ENCODE measurements at places on chromosomes 5 and 9. TPM values are rescaled to one million over a fixed set of nuclear protein-coding genes. Genes with fewer than 3 reads are reported as not detected.

DNA sequence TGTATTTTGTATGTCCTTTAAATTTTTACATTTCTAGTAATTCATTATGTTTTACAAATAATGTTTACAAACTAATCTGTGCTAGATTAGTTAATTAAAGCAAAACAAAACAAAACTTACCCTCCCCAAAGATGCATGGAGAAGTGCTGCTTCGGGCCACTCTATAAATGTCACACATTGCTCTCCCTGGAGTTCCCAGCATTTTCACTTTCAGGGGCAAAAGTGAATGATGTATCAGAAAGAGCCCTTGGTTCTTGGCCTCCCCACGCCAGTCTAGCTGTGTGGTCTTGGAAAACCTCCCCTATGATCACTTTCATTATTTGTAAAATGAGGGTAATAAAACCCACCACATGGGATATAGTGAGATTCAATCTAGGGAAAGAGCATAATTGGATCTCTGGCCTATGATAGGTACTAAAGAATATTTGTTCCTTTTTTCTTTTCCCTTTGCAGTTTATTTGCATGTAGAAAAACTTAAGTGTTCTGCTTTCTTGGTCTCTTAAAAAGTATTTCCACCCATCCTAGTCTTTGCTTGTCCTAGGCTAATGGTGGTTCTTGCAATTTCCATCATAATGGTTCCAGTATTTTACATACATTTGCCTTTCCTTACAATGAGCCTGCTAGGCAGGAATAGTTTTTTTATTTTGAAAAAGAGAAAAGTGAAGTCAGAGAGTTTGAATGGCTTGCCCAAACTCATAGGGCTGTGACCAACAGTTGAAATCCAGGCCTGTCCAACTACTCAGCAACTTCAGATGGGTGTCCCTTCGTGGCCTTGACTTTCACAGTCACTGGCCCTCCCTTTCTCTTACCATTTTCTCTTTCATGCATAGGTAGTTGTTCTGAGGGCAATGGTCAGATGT lies 184.5 kb upstream of the KLF4 start:
- DNase-seq, result no peak

The GNA14 gene
- 2.5 TPM for total RNA-seq

- no peak for DNase-seq
These were observed 94.6 kb upstream of the RANBP6 start for GRCh38 chr9:6109986-6110385.

DNA sequence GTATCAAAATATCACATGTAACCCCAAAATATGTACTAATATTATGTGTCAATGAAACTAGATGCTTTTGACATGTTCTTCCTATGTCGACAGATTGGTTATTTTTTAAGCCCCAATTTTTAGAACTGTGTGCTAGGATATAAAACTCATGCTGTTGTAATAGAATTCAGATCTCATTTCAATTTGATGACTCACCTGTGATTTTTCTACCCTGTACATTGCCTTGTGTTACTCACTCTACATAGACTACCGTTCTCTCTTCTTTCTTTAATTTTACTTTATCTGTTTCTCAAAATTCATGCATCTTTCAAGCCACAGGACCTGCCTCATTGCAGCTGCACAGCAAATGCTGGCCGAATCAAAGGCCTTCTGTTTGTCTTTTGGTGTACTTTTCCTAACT lies 284.5 kb downstream of the MAT2B start:
- no peak for DNase-seq

DNA sequence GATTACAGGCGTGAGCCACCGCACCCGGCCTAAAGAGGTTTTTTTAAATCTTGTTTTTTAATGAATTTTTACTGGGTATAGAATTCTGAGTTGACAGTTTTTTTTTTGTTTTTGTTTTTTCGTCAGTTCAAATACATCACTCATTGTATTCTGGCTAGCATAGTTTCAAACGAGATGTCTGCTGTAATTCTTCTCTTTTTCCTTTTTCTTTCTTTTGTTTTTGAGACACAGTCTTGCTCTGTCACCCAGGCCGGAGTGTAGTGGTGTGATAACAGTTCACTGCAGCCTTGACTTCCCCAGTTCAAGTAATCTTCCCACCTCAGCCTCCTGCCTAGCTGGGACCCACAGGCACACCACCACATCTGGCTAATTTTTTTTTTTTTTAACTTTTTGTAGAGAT lies 2.2 kb upstream of the PRRT1B start:
- no peak for DNase-seq

GRCh38 chr9:95605816-95606488 lies 89.2 kb upstream of the PTCH1 start:
- DNase-seq, result no peak

DNA sequence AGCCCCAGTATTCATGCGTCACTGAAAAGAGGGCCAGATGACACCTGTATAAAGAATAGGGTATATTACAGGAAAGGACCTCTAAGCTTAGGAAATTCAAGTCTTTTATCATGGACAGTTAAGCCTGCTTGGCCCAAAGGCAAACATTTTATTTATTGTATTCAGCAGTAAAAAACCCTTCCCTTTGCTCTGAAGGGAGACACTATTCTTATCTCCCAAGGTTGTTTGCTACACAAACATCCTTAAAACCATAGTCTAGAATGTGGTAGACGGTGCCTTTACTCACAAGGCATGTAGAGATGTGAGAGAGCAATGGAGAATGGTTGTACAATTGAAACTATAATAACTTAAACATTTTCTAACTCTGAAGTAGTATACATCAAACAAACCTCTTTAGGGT lies 33.9 kb downstream of the FTMT start:
- DNase-seq, result no peak

The CD74 gene
- 89.1 TPM for total RNA-seq

DNA sequence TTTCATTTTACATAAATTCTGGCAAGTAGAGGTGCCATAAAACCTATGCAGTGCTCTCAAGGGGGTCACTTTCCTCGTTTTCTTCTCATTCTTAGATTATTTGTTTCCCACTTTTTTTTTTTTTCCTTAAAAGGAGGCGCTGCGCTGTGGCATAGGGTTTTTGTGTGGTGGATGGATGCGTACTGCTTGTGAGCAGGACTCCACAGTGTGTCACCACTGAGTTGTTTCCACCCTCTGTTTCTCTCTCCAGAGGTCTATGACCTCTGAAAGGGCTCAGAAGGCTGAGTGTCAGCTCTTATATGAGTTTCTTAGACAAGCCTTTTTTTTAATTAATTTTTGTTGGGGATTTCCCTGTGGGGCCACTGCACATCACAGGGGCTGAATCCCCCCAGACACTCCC lies 13.6 kb upstream of the CLTB start:
- no peak for DNase-seq

The PCDHB13 gene
- total RNA-seq, result 0.65 TPM

- DNase-seq, result no peak
These were observed 134.4 kb downstream of the ATG10 start for GRCh38 chr5:82106207-82106606.

GRCh38 chr5:93150311-93151012 lies 430.6 kb downstream of the NR2F1-AS1 start:
- no peak for DNase-seq

GRCh38 chr5:141095263-141095641 lies 837 bp downstream of the PCDHB2 start:
- no peak for DNase-seq

- no peak for DNase-seq
These were observed 65.0 kb downstream of the ZNF462 start for GRCh38 chr9:106927916-106928315.

The USP20 gene
- total RNA-seq, result 16.7 TPM

GRCh38 chr5:34699155-34700077 lies 43.3 kb downstream of the RAI14 start:
- no peak for DNase-seq

The RGS7BP gene
- 0.48 TPM for total RNA-seq

The FGF1 gene
- total RNA-seq, result 0.25 TPM

DNA sequence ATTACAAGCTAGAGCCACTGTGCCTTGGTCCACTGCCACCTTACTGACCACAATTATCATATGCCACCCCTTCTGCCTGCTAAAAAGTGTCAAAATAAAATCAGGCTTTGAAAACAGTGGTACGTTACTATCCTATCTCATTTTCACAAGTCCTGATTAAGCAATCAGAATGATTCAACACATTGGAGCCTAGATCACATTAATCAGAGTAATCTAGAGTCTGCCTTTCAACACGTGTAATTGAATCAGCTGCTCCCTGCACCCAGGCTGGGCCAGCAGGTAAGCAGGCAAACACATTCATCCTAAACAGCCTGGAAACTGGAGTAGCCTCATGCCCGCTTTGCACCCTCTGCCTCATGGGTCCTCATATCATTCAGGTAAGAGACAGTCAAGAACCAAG lies 186.2 kb downstream of the DCP2 start:
- no peak for DNase-seq

- no peak for DNase-seq
These were observed 140.4 kb downstream of the ATPSCKMT start for GRCh38 chr5:10109299-10109698.

DNA sequence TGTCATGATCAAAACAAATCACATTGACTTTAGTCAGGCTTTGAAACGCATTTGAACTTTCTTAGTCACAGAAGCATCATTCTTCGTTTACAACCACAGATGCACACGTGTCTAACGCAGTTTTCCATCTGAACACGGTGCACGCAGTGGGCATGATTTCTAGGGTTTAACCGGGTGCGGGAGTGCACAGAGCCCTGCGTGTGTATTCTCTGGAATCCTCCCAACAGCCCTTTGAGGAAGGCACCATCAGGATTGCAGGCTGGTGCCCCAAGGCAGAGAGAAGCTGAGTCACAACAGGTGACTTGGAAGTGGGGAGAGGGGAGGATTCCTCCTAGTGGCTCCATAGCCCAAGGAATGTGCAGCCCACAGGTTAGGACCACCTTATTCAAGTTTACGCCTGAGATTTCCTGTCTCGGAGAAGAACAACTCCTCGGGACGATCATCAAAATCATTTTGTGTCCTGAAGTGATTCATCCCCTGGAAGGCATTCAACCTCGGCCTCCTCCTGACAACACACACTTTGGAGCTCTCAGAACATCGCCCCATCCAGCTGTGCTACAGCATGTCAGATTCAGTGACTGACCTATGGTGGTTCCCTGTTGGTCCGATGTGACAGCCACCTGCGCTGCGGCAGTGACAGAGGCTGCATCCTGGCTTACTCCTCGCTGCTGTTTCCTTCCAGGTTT lies 13.1 kb downstream of the ROPN1L start:
- peak; percentile 34 for DNase-seq

Measured in left lobe of liver (tissue), 2 donors.